ENCODE measurements at places on chromosomes 13 and 19.

- DNase-seq = no peak
Measured at GRCh38 chr13:99058527-99059495, 80.9 kb upstream of the DOCK9 start.

- no peak for DNase-seq
Measured at GRCh38 chr19:4575267-4576015, 16.0 kb upstream of the SEMA6B start.

- DNase-seq = no peak
Measured at GRCh38 chr19:9622531-9622930, 1.5 kb upstream of the ZNF561 start.

GRCh38 chr19:7541828-7542443 is 6.4 kb downstream of the PNPLA6 start:
- no peak for DNase-seq

GRCh38 chr13:25733696-25734435 is 317.9 kb downstream of the SHISA2 start:
- DNase-seq = no peak

DNA sequence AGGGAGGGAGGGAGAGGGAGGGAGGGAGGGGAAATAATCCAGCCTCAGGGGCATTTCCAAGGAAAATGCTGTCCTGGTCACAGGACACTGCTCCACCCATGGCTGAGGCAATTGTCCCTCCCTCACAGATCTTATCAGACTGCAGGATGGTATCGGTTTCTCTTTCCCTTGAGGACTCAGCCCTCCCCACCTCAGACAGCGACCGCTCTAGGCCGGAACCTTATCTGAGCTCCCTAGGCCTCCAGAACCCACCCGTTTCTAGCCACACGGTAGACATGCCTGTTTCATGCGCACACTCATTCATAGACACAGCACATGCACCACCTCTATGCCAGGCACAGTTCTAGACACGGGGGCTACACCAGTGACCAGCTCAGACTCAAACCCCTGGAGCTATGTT is 10.0 kb upstream of the IZUMO2 start:
- peak; percentile 63 for DNase-seq

DNA sequence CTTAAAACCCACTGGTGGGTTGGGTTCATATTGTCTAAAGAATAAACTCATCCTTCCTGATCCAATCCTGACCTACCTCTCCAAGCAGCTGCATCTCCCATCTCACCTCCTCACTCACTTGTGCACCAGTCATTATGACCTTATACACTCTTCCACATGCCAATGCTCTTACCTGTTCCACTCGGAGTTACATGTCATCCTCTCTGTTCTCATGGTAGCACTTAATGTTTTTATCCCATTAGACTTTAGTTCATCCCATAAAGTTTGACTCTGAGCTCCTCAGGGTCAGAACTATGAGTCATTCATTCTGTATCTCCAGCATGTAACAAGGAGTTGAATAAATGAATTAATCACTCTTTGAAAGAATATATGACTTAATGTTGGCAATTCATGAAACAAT is 330.2 kb downstream of the KLF12 start:
- DNase-seq = no peak

- DNase-seq = no peak
Measured at GRCh38 chr19:40982594-40983101, 8.4 kb upstream of the CYP2B6 start.

- no peak for DNase-seq
Measured at GRCh38 chr13:108325863-108326262, 56.3 kb downstream of the TNFSF13B start.

DNA sequence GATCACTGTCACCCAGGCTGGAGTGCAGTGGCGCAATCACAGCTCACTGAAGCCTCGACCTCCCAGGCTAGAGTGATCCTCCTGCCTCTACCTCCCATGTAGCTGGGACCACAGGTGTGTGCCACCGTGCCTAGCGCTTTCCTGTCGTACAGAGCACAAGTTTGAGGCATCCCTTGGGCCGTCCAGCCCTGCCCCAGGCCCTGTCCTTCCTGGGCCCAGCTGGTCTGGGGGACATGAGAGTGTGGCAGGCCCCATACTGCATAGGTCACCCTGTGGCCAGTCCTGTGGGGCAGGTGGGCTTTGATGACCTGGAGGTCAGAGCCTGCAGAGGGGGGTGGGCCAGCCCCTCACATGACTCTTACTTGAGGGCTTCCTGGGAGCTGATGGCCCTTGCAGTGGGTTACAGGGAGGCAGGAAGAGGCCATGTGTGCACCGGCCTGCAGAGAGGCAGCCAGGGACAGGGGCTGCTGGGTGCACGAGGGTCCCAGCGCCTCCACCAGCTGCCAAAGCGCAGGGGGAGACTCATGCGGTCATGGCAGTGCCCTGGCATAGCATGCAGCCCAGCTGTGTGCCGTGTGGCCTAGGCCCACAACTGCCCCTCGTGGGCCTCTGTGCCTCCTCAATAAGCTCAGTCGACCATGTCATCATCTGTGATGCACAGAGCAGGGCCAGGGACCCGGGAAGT is 61.4 kb downstream of the KDM4B start:
- DNase-seq = no peak

- no peak for DNase-seq
Measured at GRCh38 chr13:110756219-110756631, 42.7 kb downstream of the ING1 start.

- DNase-seq = no peak
Measured at GRCh38 chr19:3573162-3573857, 566 bp downstream of the HMG20B start.

All from T-helper 2 cell (primary cell).